ENCODE measurements at places on chromosomes 2 and 18. TPM values are rescaled to one million over a fixed set of nuclear protein-coding genes. Genes with fewer than 3 reads are reported as not detected.

GRCh38 chr18:54607213-54608027 lies 16.4 kb downstream of the DYNAP start:
- no peak for DNase-seq

GRCh38 chr2:168691221-168691620 lies 111.2 kb upstream of the NOSTRIN start:
- no peak for DNase-seq

DNA sequence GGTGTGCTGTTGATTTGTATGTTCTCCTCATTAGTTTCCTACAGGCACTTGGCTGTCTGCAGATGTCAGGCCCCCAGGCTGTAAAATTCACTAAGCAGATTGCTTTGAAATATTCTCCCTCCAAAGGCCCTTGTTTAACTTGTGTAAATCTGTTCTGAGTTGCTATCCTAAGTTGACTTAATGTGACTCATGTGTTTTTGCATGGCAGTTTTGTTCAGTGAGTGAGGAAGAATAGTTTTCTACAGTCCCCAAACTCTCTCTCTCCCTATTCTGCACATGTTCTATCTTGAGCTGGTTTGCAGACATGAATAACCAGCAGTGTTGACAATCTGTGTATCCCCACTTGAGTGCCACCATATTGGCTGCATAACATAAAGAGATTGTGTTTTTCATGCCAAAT lies 1005.4 kb upstream of the DDX18 start:
- DNase-seq: no peak

DNA sequence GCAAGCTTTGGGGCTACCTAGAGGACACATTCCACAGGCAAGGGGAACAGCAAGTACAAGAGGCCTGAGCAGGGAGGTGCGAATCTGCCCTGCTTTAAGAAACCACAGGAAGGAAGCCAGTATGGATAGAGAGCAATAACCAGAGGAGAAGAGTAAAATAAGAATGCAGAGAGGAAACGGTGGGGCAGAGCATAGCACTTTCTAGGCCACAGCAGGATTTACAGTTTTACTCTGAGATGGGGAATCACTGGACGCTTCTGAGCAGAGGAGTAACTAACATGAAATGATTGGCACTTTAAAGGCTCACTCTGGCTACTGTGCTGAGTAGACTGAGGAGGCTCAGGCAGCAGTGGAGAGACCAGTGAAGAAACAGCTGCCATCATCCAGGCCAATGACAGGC lies 23.8 kb downstream of the AAK1 start:
- DNase-seq: no peak

DNA sequence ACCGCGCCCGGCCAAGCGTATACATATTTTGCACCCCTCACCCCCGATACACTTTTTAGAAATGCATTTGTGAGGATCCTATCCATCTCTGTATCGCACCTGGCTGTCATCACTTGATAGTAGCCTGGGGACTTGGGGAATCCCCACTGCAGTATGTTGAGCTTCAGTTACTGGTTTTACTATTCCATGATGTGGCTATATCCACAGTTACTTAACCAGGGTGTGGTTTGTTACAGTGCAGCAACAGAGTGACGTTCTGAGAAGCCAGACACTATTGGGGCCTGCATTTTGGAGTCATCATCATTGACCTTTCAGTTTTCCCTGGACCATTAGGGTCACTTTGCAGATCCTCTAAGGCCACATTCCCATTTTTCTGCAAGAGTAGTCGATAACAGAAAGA lies 212.7 kb downstream of the AGAP1 start:
- DNase-seq: no peak

DNA sequence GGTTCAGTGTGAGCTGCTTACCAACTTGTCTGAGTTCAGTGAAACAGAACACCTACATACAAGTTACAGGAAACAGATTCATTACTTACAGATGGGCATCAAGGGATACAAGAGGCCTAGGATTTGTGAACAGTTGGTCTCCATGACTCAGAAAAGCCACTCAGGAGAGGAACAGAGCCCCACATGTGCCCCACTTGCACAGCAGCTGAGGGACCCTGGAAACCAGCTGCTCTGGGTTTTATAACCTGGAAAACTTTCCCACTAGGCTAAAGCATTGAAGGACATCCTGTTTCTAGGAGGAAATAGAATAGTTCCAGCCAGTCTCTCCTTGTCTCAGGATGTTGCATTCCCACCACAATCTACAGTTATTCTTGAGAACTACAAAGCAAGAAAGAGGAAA lies 530.0 kb downstream of the ZNF804A start:
- no peak for DNase-seq

DNA sequence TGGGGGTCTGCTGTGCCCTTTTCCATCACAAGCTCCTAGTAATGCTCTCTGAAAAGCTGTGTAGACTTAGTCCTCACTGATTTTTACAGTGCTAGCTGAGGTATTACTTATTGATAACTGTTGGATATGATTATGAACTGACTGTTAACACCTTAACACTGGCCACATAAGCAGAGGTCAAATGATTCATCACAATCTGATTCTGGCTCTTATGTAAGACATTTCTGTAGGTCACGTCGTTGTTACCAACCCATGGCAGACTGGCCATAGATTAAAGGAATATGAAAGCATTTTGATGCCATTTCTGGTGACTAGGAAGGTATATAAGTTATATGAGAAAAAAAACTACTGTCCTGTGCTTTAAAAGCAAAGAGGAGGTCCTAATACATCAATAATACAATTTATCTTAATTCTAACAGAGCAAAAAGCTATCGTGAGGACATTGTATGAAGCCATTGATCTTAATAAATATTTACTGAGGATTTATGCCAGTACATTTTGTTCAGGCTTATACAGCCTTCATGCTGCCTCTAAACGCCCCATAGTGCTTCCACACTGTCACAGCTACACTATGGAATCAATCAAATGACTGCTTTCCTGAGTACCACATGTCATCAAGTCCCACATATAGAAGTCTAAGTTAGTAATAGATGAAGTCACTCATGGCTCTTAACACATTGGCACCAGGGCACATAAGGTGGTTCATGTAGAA lies 6.9 kb upstream of the RND3 start:
- DNase-seq: no peak

DNA sequence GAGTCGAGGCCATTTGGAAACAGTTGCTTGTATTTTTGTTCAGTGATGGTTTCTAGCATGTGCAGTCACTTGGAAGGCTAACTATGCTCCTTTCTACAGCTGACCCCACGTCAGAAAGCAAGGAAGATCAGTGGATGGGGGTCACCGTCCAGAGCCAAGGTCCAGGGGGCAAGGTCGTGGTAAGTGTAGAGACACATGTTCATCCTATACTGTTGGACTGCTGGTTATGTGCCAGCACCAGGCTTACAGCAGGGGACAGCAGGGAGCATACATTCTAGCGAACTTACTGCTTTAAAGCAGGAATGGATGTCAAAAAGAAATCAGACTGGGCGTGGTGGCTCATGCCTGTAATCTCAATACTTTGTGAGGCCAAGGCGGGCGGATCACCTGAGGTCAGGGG lies 40.0 kb downstream of the ITGA6 start:
- DNase-seq: no peak

GRCh38 chr2:223086370-223086981 lies 34.5 kb downstream of the KCNE4 start:
- DNase-seq: no peak

- DNase-seq: no peak
Observed at GRCh38 chr18:80200171-80200931, 47.0 kb downstream of the PARD6G start.

DNA sequence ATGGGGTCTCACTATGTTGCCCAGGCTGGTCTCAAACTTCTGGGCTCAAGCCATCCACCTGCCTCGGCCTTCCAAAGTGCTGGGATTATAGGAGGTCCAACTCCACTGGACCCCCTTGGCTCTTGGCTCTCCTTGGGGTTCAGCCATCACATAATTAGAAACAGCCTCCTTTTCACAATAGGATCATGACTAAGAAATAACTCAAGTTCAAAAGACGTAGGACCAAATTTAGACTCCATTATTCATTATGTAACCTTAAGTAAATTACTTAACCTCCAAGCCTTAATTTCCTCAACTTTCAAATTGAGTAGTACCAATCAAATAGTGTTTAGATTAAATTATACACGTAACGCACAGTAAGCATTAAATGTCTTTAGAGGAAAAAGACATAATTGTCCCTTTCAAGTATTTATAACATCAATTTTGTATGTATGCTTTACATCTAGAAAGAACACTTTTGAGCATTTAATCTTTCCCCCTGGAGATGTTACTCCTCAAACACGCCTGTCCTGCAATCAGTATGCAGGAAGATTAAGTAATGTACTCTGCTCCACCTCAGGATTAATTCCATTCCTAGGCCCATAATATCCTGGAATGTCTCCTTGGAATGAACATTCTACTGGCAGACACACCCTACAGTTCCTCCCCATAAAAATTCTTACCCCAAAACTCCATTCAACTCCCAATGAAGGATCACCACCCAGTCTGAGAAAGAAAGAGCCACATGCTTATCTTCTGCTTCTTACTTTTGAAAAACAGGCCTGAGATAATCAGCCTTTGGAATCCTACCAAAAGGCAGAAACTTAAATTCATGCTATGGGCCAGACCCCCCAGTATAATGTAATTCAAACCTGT lies 49.1 kb downstream of the COBLL1 start:
- DNase-seq: no peak

DNA sequence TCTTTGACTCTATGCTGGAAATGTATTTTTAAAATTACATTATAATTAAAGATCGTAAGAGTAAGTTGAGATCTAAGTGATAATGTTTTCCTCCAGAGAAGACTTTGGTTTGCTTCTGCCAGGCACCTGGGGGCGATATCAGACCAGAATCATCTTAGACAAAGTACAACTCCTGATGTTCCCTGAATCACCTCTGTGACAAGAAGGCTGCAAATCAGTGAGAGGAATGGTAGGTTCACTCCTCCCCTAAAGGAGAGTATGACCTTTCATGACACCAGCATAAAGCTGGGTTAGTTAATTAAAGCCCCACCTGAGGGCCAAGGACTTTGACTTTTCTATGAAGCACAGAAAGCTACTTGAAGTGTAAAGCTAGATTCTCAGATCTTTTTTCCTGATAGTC lies 114.4 kb upstream of the DTNA start:
- no peak for DNase-seq

GRCh38 chr2:195009202-195009601 lies 647.8 kb upstream of the SLC39A10 start:
- no peak for DNase-seq

DNA sequence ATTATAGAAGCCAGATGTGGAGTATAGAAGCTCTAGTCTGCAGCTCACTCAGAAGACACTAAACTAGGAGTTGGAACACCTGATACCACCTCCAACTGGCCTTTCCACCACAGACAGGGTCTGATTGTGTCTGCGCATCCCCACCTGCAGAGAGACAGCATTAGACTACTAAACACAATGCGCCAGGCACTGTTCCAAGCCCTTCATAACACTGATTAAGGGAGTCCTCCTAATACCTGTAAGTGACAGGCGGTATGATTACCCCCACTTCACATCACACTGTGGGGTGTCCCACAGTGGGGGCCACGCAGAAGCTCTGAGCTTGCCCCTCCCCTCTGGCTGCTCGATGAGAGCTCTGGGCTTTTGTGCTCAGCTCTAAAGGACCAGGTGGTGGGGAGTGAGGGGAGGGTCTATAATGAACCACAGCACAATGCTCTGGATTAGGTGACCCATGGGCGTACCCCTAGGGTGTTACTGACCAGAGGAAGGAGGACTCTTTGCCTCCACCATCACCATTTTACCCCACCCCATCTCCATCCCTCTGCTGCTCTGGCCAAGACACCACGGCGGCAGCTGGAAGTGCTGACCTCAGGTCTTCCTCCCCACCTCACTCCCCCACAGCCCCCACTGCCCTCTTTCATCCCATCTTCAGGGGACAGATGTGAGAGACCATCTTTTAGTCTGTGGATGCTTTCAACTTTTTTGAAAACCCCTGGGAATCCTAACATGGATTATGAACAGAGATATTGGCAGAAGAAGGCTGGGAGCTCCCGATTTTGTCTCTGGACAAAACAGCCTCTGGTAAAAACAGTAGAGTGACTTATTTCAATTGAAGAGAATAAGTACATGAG lies 145.1 kb downstream of the GFPT1 start:
- DNase-seq: no peak

DNA sequence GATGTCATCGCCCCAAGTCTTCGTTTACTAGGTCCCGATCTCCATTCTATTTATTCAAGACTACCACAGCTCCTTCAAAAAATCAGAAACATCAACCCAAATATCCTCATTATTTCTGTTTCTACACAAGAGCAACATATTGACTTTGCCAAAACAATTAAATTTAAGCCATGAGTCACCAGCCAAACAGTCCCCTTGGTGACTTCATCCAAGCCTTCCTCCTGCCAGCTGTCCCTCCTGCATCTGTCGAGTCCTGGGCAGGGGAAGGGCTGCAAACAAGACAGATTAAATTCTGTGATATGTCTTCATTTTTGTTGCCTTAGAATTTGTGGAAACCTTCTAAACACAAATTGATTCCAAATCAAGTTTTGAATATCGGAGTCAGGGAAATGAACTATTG lies 110.3 kb downstream of the SP3 start:
- no peak for DNase-seq

DNA sequence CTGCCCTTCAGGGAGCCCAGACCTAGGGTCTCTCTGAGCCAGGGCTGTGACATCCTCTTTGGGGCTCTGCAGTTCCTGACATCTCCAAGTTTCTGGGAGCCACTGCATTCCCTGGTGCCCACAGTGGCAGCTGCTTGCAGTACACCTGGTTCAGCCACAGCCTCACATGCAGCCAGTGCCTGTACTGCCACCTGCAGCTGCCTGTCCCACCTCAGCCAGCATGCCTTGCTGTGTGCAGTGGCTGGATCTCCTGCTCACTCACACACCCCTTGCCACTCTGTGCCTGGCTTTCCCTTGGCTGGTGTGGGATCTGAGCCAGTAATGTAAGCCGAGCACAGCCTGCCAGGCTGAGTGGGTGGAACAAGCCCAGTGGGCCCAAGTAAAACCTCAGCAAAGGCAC lies 1288.7 kb downstream of the CNTNAP5 start:
- no peak for DNase-seq

GRCh38 chr2:148640767-148641166 lies 3.8 kb upstream of the EPC2 start:
- DNase-seq: no peak

GRCh38 chr2:181319286-181319685 lies 137.9 kb upstream of the ITGA4 start:
- no peak for DNase-seq

- DNase-seq: peak; percentile 41
Observed at GRCh38 chr2:158487419-158487818, 30.7 kb downstream of the PKP4 start.

- no peak for DNase-seq
Observed at GRCh38 chr18:59150236-59150635, 10.6 kb downstream of the SEC11C start.

DNA sequence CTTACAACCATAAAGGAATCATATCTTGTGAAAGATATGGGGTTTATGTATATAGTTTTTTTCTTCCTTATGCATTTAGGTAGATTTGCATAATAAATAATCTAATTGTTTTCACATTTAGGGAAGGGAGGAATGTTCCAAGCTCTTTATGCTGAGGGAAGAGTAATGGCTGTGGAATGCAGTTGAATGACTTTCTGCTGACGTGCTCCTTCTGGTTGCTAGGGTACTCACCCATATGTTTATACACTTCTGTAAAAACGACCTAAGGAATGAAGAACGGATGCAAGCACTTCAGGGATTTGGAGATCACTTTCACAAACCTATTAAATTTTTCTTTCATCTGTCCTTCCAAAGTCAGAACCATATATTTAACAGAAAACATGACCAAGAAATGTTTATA lies 29.2 kb upstream of the PPP4R1 start:
- peak; percentile 86 for DNase-seq

Gene ABCB11
- polyA plus RNA-seq: not detected

Gene CIDEA
- polyA plus RNA-seq: not detected

Gene GALNT14
- polyA plus RNA-seq: not detected

Gene CD8A
- polyA plus RNA-seq: 0.19 TPM

Gene C2orf66
- polyA plus RNA-seq: 0.27 TPM

Gene HOXD13
- polyA plus RNA-seq: not detected

Gene MROH2A
- 0.44 TPM for polyA plus RNA-seq

Gene TUBA3E
- polyA plus RNA-seq: not detected

Gene SAG
- polyA plus RNA-seq: 0.04 TPM
